Trophoblast cell (in vitro differentiated cells and primary cell): ENCODE measurements at places on chromosomes 3 and 15.

- no peak overlapping the region for H3K4me3 ChIP-seq
- peaks cover 5% of the 10 kb centered on the region for H3K4me1 ChIP-seq
- H3K27me3 ChIP-seq, result no peaks in the 10 kb centered on the region
- no peaks in the 10 kb centered on the region for H3K36me3 ChIP-seq
These were observed 129.8 kb downstream of the FGF12 start for GRCh38 chr3:192597506-192597905.

DNA sequence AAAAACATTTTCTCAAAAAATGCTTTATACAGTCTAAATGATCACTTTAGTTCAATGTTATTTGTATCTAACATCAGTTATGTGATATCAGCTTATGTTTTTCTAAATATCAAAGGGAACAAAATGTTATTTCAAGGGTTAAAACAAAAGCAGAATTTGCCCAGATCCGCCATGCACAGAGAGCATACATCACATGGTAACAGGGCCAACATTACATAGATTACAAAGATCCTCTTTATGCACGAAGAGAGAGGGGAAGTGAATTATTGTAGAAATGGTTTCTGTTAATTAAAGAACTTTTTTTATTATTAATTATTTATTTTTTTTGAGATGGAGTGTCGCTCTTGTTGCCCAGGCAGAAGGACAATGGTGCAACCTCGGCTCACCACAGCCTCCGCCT lies 100.8 kb upstream of the MME start:
- no peak overlapping the region for H3K27ac ChIP-seq
- no peak for DNase-seq
- H3K4me3 ChIP-seq, result no peak overlapping the region
- H3K36me3 ChIP-seq, result no peaks in the 10 kb centered on the region
- no peaks in the 10 kb centered on the region for H3K27me3 ChIP-seq
- no peaks in the 10 kb centered on the region for H3K4me1 ChIP-seq

GRCh38 chr3:66449411-66449974 lies 51.3 kb downstream of the LRIG1 start:
- no peaks in the 10 kb centered on the region for H3K27me3 ChIP-seq
- no peaks in the 10 kb centered on the region for H3K36me3 ChIP-seq
- no peaks in the 10 kb centered on the region for H3K4me1 ChIP-seq
- no peak for DNase-seq
- H3K27ac ChIP-seq, result no peak overlapping the region
- no peak overlapping the region for H3K4me3 ChIP-seq

GRCh38 chr15:84668221-84668982 lies 10.4 kb upstream of the NMB start:
- H3K27ac ChIP-seq, result no peak overlapping the region
- H3K36me3 ChIP-seq, result peaks cover 27% of the 10 kb centered on the region
- no peak overlapping the region for H3K4me3 ChIP-seq

DNA sequence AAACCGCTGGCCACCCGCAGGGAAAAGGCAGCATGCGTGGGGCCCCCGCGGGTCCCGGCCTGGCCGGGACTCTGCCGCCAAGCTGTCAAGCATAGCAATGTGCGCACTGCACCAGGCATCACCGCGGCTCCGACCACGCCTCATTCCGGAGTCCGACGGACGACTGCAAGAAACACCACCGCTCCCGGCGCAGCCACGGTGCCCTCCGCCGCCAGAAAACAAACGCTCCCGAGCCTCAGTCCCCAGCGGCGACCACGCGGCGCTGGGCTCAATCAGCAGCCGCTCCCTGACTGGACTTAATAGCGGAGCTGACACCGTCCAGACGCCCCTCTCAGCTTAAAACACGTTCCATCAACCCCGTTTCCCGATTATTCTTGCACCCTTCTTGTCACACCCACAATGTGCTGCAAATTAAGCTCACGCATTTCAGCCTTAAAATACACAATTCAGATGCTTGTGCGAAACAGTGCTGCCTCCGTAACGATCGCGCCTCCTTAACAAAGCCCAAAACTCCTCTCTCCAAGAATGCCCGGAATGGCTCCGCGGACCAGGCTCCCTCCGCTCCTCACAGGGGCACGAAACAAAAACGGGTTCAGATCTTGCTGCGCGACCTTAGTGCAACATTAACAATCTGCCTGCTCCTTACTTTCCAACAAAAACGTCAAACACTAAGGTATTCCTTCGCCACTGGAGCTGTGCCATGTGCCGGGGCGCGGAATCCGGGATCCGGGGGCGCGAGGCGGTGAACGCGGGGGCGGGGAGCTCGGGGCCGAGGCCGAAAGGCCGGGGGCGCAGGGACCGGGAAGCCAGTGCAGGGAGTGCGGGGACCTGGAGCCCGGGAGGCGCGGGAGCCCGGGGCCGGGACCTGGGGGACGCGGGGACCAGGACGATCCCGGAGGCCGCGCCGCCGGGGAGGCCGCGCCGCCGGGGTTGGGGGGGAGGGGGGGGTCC lies 655 bp downstream of the CYFIP1 start:
- DNase-seq, result peak; percentile 73
- H3K4me3 ChIP-seq, result peak overlapping the region; percentile 89
- H3K27ac ChIP-seq, result no peak overlapping the region
- H3K36me3 ChIP-seq, result no peaks in the 10 kb centered on the region
- no peaks in the 10 kb centered on the region for H3K27me3 ChIP-seq

GRCh38 chr3:12369029-12369428 lies 80.2 kb downstream of the PPARG start:
- H3K36me3 ChIP-seq, result peaks cover 3% of the 10 kb centered on the region
- no peak overlapping the region for H3K27ac ChIP-seq
- no peaks in the 10 kb centered on the region for H3K4me1 ChIP-seq
- H3K4me3 ChIP-seq, result no peak overlapping the region
- DNase-seq, result peak; percentile 69
- no peaks in the 10 kb centered on the region for H3K27me3 ChIP-seq

DNA sequence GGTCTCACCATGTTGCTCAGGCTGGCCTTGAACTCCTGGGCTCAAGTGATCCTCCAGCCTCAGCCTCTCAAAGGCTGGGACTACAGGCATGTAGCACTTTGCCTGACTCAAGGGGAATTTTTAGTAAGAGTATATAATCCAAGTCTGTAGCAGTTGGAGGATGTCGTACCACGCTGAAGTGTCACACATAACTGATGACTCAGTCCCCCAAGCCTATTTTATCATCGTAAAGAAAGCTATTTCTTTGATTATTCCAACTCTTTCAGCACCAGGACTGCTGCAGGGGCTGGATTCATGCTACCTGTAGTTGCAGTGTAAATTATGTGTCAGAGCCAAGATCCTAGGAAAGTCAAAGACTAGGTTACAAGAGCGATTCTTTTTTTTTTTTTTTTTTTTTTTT lies 1.4 kb upstream of the PRKCI start:
- H3K4me3 ChIP-seq, result no peak overlapping the region
- no peaks in the 10 kb centered on the region for H3K27me3 ChIP-seq
- no peaks in the 10 kb centered on the region for H3K4me1 ChIP-seq
- DNase-seq, result peak; percentile 61
- no peak overlapping the region for H3K27ac ChIP-seq

DNA sequence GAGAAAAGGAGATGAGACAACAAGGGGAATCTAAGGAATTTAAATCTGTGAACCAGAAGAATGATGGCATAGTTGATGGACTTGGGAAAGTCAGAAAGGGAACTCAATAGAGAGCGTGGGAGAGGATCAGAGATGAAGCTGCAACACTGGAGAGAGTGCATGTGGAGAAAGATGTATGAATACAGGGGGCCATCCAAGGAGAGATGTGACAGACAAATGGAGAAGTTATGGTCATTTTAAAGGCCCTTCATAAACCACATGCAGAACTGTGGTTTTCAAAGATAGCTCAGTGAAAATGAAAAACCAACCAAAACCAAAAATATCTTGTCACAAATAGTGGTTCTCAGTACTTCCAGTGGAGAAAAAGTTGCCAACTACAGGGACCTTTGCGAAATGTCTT lies 265.2 kb downstream of the SUCLG2 start:
- H3K27me3 ChIP-seq, result no peaks in the 10 kb centered on the region
- no peak overlapping the region for H3K4me3 ChIP-seq
- H3K27ac ChIP-seq, result no peak overlapping the region
- H3K36me3 ChIP-seq, result peaks cover 2% of the 10 kb centered on the region

DNA sequence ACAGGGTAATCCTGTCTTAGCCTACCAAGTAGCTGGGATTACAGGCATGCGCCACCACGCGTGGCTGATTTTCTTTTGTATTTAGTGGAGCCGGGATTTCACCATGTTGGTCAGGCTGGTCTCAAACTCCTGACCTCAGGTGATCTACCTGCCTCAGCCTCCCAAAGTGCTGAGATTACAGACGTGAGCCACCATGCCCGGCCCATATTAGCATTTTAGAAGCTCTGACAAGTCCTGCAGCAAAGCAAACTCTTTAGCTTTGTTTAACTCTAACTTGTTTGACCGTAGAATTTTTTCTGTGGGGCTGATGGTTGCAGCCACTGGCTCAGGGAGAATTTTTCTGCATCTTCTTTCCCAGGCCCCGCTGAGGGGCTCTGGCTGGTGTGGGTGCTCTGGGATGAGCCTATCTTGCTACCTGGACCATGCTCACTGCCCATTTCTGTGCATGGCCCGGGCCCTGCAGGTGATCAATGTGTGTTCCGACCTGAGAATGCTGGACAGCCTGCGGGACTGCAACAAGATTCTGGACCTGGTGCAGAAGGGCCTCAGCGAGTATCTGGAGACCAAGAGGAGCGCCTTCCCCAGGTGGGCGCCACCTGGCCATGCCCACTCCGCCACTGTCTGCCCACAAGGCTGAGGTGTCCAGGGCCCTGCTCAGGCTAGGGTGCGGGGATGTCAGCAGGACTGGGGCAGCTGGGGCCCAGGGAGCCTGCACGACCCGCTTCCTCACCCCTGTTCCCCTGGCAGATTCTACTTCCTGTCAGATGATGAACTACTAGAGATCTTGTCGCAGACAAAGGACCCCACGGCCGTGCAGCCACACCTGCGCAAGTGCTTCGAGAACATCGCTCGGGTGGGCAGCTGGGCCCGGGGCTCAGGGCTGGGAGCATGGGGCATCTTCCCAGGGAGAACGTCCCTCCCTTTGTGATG lies 41.3 kb downstream of the DNAH1 start:
- no peak for DNase-seq
- no peak overlapping the region for H3K4me3 ChIP-seq
- no peaks in the 10 kb centered on the region for H3K4me1 ChIP-seq
- no peak overlapping the region for H3K27ac ChIP-seq
- no peaks in the 10 kb centered on the region for H3K27me3 ChIP-seq
- H3K36me3 ChIP-seq, result no peaks in the 10 kb centered on the region

GRCh38 chr3:45664578-45664977 lies 24.6 kb upstream of the SACM1L start:
- no peak overlapping the region for H3K4me3 ChIP-seq
- no peak overlapping the region for H3K27ac ChIP-seq
- H3K36me3 ChIP-seq, result peaks cover 7% of the 10 kb centered on the region

DNA sequence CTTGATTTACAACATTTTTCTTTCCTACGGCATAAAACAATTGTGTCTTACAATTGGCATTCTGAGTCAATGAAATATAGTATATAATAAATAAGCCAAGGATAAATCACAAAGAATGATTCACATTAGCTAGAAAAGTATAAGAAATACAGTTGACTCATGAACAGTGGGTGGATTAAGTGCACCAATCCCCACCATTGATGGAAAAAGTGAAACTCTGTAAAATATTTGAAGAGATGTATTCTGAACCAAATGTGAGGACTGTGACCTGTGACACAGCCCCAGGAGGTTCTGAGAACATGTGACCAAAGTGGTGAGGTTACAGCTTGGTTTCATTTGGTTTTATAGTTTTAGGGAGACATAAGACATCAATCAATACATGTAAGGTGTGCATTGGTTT lies 227.5 kb downstream of the ALCAM start:
- no peak for DNase-seq
- H3K27me3 ChIP-seq, result no peaks in the 10 kb centered on the region
- no peak overlapping the region for H3K4me3 ChIP-seq
- no peaks in the 10 kb centered on the region for H3K4me1 ChIP-seq
- H3K27ac ChIP-seq, result no peak overlapping the region
- no peaks in the 10 kb centered on the region for H3K36me3 ChIP-seq

- peak; percentile 49 for DNase-seq
- H3K4me1 ChIP-seq, result peaks cover 2% of the 10 kb centered on the region
- H3K4me3 ChIP-seq, result no peak overlapping the region
- H3K27ac ChIP-seq, result no peak overlapping the region
- no peaks in the 10 kb centered on the region for H3K36me3 ChIP-seq
These were observed 20.6 kb downstream of the EEFSEC start for GRCh38 chr3:128173849-128174248.

DNA sequence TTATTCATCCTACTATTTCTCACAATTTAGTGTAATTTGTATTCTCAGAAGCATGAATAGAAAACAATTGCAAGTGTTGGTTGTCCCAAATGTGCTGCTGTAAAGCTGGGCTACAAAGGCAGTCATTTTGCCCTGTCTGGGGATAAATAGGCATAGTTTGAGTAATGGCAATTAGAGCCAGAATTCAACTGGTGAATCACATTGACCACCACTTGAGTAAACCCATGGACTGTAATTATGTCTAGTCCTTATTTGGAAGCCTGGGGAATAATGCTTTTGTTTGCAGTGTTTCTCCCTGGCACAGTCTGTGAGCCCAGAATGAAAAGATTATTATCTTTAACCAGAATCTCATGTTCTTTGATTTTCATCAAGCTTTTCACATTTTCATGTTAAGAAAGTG lies 30.5 kb upstream of the CHL1 start:
- H3K27me3 ChIP-seq, result no peaks in the 10 kb centered on the region
- no peak overlapping the region for H3K4me3 ChIP-seq
- H3K27ac ChIP-seq, result no peak overlapping the region
- no peaks in the 10 kb centered on the region for H3K4me1 ChIP-seq

- peak; percentile 54 for DNase-seq
- no peaks in the 10 kb centered on the region for H3K4me1 ChIP-seq
- H3K4me3 ChIP-seq, result no peak overlapping the region
- no peak overlapping the region for H3K27ac ChIP-seq
- H3K27me3 ChIP-seq, result peaks cover 3% of the 10 kb centered on the region
- no peaks in the 10 kb centered on the region for H3K36me3 ChIP-seq
These were observed 67.4 kb downstream of the RHCG start for GRCh38 chr15:89429023-89429422.
